ENCODE measurements at places on chromosomes 5 and 9.

GRCh38 chr5:56908942-56909293 lies 478 bp upstream of the SETD9 start:
- no peak for DNase-seq

- DNase-seq = no peak
Measured at GRCh38 chr5:153367466-153367865, 123.0 kb upstream of the GRIA1 start.

DNA sequence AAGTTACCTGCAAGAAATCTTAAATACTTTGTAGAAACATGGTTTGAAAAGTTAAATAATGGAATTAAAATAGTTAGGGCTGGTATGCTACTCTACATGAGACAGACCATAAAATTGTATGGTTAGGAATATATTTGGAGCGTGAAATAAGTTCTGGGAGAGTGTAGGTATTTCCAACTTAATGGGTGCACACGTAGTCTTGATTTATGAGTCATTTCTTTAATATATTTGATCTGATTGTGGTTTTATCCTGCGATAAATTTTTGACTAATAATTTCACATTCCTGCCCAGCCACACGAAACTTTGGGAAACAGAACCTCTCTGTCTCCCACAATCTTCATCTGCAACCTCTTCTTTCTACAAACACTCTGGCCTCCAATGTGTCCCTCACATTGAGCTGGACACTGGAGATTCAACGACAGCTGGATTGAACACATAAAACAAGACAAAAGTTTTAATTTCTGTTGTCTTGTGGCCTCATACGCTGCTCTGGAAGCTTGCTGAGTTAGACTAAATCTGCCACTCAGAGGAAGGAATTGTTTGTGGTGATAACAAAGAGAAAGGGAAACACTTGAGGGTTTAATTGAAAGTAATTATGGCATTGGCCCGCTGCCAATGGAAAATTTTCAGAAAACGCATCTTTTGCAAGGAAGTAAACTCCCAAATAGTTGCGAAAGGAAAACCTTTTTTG lies 201.8 kb upstream of the ZNF608 start:
- peak; percentile 19 for DNase-seq

DNA sequence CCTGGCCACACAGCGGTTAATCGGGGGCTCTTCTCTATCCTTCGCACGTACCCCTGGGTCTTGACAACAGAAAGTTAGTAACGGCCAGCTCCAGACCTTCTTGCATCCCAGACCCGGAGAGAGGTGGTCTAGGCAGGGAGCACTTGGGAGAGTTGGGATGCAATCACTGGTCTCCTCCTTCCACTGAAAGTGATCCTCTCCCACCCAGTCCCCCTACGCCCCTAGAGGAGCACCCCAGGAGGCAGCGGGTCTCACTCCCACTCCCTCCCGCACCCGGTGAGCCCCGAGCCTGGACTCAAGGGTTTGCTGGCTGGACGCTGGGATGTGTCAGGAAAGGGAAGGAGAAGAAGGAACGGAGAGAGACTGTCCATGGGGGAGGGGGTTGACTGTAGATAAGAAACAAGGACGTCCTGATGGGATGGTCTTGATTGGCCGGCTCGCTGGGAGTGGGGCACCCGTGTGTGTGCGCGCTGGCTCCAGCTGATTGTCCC lies 2.0 kb downstream of the RORB start:
- no peak for DNase-seq

DNA sequence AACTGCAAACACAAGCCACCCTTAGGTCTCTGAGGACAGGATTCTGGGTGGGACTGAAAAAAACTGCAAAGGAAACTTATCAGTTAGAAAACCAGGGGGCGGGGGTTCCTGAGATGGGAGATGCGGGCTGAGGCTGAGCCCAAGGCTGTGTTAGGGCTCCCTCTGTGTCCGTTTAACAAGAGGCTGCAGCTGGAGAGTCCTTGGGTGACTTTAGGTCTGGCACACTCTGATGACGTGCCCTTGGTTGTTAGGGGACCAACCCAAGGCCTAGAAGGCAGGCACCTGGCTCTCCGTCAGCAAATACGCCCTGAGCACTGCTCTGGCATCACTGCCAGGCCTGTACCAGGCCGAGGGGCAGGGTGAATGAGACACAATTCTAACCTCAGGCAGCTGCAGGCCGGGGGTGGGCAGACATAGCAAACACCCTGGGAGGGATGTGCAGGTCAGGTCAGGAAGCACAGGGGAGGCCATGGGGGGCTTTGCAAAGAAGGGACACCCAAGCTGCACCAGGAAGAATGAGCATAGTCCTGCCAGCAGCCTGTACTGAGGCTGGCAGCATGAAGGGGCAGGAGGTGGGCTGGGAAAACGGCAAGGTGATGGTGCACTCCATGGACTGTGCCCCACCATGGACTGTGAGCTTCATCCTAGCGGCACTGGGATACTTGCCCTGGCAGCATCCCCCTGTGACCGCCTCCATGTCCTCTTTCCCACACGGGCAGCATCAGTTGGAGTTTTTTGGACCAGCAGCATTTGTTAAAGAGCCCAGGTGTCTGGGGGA lies 137.9 kb downstream of the GABBR2 start:
- DNase-seq = no peak

GRCh38 chr5:180809403-180810209 lies 7.0 kb upstream of the MGAT1 start:
- DNase-seq = peak; percentile 92

GRCh38 chr5:175653763-175654162 lies 4.1 kb upstream of the HRH2 start:
- DNase-seq = no peak

- no peak for DNase-seq
Measured at GRCh38 chr9:39587844-39588499, 232.5 kb downstream of the SPATA31A1 start.

DNA sequence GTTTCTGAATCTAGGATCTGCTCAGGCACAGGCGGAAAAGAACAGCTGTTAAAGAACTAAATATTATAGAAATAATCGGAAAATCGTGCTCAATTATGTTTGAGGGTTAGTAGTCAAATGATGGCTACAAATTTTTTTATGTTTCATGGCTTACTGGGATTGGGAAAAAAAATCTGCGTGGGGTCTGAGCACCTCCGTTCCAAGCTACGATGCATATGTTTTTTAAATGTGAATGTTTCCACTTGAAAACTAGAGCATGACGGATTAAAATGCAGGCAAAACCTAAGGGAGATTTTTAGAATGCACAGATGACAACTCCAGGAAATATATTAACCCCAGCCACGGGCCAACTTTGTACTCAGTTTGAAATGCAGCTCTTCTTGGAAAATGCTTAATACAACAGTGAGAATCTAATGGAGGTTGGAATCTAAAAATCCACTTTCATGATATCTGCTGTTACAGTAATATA lies 5.3 kb downstream of the OTP start:
- DNase-seq = no peak

DNA sequence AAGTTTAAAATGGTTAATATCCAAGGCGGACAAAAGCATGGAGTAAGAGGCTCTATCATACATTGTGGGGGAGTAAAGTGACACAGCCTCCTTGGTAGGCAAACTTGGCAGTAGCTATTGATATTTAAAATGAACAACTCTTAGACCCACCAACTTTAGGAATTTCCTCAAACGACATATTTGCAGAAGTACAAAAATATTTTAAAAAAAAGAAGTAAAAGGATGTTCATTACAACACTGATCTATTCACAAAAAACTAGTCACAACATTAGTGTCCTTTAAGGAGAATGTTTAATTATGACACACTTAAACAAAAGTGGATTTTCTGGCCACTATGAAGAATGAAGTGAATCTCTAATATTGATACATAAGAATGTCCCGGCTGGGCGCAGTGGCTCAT lies 1.7 kb downstream of the ALG2 start:
- DNase-seq = peak; percentile 37

DNA sequence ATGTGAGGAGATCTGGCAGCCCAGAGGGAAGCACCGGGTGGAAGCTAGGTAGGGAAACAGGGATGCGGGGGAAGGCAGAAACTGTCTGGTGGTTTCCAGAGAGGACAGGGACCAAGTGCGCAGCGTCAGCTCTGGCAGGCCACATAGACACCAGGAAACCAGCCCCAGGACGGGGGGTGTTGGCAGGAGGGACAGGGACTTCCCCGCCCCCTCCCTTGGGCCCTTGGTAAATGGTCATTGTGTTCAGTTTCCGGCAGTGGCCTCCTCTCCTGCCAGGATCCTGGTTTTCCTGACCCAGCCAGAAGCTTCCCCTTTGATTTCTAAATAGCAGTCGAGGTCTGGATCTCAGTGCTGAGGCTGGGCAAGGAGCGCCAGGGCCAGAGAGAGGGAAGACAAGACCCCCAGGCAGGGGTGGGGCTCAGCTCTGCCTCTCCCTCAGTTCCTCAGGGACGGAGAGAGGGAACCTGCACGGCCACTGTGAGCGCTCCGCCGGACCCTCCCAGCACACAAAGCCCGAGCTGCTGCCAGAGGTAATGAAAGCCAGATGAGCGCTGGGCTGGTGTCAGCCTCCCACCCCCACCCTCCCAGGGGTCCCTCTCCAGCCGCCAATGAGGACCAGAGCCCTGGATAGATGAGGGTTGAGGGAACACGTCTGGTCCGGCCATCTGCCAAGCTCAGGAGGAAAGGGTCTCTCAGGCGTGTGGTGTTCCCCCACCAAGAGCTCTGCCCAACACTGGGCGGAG lies 1.8 kb downstream of the RALGDS start:
- no peak for DNase-seq

GRCh38 chr5:98705841-98706240 lies 67.6 kb upstream of the RGMB start:
- DNase-seq = no peak

DNA sequence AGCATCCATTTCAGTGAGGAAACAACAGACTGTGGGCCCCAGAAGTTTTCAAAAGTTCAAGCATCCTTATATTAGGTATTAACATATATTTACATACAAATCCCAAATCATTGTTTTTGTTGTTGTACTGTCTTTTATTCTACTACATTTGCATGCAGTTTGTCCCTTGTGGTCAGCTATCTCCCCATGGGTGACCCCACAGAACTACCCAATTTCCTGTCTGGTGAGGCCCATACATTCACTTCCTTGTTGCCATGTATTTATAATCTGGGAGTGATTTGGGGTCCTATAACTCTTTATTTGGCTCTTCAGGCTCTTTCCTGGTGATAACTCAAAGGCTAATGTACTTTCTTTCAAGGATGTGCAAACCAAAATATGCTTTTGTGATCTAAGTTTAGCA lies 3.3 kb upstream of the CD180 start:
- no peak for DNase-seq

DNA sequence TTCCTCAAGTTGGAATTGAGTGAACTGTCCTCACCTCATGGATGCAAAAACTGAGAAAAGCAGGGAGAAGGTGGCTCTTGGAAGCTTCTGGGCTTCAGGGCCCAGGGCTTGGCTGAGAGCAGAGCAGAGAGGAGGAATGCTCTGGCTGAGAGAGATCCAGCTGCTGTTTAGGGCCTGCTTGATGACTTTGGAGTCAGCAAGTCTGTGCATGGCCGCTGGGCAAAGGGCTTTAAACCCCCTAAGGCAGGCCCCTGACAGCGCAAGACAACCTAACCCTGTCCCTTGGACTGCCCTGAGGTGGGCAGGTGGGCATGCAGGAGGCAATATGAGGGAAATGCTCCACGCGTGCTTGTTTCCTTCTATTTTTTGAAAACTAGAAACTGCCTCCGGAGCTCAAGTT lies 8.6 kb downstream of the STC2 start:
- no peak for DNase-seq

GRCh38 chr5:50744776-50745175 lies 78.3 kb downstream of the PARP8 start:
- DNase-seq = peak; percentile 14

DNA sequence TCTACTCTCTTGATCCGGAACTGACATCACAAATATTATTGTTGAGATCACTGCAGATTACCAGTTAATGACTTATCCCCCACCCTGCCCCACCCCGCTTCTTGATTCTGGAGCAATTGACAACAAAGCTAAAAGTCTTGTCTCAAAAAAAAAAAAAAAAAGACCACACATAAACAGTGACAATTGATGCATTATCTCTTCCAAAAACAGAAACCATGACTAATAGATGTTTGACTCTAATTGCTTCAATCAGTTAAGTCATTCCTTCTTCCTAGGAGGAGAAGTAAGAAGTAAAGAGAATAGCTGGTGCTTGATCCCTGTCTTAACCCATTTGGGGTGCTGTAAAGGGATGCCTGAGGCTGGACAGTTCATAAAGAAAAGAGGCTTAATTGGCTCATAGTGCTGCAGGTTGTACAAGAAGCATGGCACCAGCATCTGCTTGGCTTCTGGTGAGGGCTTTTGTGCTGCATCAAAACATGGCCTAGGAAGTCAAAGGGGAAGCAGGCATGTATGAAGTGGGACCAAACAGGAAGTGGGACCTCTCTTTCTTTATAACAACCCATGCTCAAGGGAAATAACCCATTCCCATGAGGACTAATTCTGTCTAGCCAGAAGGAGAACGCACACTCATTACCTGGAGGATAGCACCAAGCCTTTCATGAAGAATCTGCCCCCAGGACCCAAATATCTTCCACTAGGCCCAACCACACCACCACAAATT lies 158.7 kb downstream of the TMEM167A start:
- DNase-seq = no peak

GRCh38 chr9:34555002-34555348 lies 32.2 kb upstream of the ENHO start:
- DNase-seq = no peak

All from suppressor macrophage (primary cell).